ENCODE measurements at places on chromosomes 6 and 20.
A peak's percentile ranks its signal among the peaks of the same experiment; 100 is the strongest.

DNA sequence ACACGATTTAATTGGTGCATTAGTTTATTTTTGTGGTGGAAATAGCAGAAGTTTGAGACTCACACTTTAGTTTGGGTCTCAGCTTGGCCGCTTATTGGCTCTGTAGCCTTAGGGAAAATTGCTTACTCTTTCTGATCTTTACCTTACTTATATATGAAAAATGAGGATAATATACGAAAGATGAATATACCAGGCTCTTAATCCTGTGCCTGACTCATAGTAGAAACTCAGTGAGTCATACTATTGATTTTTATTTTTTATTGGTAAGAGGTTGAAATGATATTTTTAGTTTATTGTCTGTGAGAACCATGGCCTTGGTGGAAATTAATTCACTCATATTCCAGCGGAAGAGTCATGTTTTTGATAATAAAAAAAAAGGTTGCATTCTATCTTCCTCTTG is 11.2 kb downstream of the DOK5 start:
- no peak for DNase-seq

- no peak for DNase-seq
Observed at GRCh38 chr6:152482289-152482688, 154.9 kb downstream of the SYNE1 start.

DNA sequence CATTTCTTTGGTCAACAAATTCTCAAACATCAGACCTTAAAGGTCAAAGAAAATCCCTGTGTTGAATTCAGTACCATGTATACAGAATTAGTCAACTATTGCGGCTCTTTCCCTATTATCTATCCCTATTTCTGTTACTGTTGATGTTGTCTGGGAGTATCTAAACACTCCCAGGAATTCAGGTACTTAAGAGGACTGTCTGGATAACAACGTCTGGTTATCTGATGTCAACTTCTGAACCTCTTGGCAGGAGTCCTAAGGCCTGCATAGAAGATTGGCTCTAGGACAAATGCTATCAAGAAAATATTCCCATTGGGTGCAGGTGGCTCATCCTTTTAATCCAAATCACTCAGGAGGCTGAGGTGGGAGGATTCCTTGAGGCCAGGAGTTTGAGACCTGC is 255.6 kb downstream of the KHDC1L start:
- DNase-seq, result no peak

GRCh38 chr6:104525677-104526322 is 333.9 kb downstream of the HACE1 start:
- DNase-seq, result peak; percentile 79

- DNase-seq, result no peak
Observed at GRCh38 chr20:43969501-43970182, 55.0 kb downstream of the TOX2 start.

Data from activated CD8-positive, alpha-beta T cell treated with anti-CD3 and anti-CD28 coated beads, Interleukin-2, amount 10 ng/mL, durations not matched to agents 7 days and 5 days (primary cell).